ENCODE measurements at places on chromosomes 11 and 22.
A peak's percentile ranks its signal among the peaks of the same experiment; 100 is the strongest.

DNA sequence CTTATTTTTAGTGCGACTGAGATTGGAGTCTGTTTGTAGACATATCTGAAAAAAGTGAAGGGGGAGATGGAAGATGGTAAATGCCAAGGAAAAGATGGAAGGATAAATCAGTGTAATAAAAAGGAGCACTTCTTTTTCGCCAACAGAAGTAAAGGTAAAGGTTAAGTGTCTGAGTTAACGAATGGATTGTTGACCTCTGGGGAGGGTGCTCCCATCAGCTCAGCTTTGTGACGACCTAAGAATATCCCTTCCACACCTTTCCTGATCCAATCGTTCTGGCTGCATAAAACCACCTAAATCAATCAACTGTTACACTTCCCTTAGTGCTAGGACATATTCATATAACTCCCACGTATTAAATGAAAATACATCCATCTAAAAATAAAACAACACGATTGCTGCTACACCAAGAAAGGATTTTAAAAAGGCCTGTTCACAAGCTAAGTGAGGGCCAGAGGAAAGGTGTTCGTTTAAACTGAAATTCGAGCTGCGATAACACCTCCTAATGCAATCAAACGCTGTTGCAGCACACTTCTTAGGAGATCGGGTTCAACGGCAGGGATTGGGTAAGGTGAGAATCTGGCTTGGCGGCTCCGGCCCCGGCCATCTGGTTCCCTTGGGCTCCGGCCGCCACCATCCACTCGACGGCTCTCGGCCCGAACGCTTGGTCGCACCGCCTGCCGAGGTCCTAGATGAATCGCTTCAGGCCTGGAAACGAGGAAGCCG is 658 bp downstream of the C11orf71 start:
- no peak for DNase-seq

DNA sequence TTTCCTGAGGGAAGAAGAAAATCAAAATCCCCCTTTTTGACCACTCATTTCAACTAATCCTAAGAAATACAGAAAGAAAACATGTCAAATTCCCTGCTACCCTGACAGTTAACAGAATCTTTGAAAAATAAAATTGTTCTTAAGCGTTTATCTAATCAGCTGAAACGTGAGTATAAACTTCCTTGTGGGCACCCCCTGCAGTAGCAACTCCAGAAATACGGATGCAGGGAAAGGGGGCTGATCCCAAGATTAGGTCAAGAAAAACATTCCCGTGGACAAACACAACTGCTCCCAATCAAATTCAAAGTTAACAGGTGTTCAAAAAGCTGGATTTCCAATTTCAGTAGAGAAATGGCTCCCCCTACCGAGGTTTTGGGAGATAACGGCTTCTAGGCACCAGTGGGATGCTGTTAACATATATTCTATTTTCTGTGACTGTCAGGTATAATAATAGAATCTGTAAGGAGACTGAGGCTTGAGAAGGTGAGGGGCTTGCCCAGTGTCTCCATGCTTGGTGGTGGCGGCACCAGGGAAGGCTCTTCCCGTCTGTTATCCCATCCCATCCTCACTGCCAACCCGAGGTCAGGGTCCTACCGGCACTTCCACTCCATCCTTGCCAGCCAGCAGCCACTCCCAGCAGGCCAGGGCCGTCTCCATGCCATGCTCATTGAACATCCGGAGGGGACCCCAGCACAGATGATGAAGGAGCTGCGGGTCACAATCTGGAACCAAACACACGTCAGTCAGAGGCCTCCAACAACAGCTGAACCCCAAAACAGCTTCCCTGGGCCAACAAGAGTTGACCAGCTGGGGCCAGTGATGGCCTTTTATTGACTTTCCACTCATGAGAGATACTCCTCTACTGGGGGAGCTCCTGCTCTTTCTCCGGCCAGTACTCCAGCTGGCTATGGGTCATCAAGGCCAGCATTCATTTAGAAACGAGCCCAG is 32.0 kb upstream of the SERPIND1 start:
- peak; percentile 8 for DNase-seq

DNA sequence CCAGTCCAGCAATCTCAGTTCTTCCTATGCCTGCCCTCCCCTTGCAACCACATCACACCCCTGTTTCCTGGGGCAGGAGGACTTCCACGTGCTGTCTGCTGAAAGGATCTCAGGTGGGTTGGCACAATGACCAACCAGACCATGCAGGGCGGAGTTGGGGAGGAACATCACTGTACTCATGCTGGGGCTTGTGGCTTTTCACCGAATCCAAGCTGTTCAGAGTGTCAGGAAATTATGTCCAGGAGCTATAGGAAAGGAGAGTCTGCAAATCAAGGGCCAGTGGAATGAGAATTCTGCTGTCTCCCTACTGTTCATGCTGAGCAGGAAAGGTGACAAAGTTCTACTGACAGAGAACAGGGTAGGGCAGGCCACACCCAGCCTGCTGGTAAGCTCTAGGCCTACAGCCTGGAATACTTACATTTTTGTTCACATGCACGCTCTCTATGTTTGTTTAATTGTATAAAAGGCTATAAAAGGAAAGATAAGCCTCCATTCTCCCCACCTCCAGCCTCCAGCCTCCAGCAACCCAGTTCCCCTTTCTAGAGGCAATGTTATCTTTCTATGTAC is 1.7 kb upstream of the PLAAT2 start:
- DNase-seq, result no peak

GRCh38 chr11:71987521-71987920 is 11.2 kb upstream of the IL18BP start:
- no peak for DNase-seq

DNA sequence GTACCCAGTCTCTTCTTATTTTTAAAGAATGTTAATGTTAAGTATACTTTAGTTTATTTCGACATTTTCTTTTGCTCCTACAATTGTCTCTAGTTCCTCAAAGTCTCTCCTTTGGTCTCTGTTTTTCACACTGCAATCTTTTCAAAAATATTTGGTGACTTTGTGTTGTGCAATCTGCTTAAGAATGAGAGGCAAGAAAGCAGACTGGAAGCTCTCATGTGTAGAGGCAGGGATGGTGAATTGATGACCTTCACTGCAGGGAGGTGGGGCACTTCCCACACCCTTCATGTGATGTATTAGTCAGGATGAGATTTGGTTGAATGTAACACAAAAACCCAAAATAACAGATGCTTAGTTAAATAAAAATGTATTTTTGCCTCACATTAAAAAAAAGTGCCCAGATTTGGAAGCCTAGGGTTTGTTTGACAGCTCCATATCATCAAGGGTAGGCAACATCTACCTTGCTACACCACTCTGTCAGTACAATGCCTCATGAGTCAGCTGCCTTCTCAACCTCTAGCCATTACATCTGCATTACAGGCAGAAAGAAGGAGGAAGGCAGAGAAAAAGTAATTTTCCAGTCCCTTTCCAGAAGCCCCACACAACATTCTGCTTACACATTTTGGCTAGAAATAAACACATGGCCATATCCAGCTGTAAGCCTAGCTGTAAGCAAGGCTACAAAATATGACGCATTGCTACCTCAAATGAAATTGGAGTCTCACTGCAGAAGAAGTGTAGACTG is 3.8 kb upstream of the MMP27 start:
- DNase-seq, result no peak

DNA sequence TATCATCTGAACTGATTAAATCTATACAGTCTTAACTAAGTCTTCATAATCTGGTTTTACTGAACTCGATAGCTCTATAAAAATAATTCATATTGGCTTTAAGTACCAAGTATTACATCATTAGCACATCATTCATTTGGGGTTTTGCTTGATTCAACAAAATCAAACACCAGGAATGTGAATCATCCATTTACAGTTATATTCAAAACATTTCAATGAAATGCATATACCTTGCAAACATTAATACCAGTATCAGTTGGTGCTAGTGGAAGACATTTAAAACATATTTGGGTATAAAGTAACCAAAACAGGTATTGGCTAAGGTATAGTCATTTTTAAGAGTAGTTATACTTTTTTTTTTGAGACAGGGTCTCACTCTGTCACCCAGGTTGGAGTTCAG is 12.2 kb upstream of the CCDC89 start:
- DNase-seq, result no peak

- DNase-seq, result no peak
Observed at GRCh38 chr11:73259406-73260126, 12.6 kb upstream of the P2RY6 start.

- no peak for DNase-seq
Observed at GRCh38 chr11:130999992-131000770, 83.9 kb upstream of the SNX19 start.

GRCh38 chr11:76796511-76797198 is 13.5 kb downstream of the TSKU start:
- no peak for DNase-seq

- no peak for DNase-seq
Observed at GRCh38 chr11:82765466-82766034, 31.9 kb upstream of the FAM181B start.

Measured in T-helper 2 cell treated with Interferon-gamma antibody and Interleukin-4, amounts not matched to agents 5 μg/mL and 100 μg/mL, for 36 hours (primary cell).